Stimulated activated naive CD8-positive, alpha-beta T cell treated with anti-CD3 and anti-CD28 coated beads, Interleukin-15, Interleukin-2, amounts not matched to agents 100 U/mL and 50 U/mL, for 24 hours (primary cell): ENCODE measurements at places on chromosomes 2 and 18.

DNA sequence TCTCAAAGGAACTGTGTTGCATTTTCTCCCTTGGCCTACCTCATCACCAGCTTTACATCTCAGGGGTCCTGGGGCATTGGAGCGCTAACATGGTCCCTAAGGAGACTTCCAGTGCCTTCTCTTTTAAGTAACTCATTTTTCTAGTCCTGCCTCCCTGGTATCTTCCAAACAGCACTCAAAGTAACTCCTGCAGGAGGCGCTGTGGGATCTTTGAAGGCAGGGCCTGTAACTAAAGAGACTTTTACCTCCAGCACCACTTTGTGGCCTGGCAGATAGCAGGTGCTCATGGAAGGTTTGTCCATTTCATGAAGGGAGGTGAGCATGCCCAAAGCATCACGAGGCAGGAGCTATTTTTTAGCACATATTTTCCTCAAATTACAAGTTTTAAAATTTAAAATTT lies 411.0 kb upstream of the GYPC start:
- DNase-seq = peak; percentile 62

DNA sequence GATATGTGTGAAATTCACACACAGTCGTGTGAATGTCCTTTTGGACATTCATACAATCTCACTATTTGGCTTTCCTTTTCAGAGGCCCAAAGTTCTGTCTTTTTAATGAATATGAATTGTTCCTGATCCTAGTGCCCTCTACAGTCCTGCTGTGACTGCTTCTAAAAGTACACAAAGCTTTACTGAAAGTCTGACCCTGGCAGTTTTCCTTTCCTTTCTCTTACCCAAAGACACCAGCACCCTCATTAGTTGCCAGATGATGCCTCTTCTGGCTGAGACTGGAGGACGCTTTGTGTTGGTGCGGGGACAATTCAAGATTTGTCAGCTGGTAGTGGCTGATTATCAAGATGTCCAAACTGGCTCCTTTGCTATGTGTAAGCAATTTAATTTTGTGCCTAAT lies 81.8 kb upstream of the CDCA7 start:
- DNase-seq = no peak

GRCh38 chr2:224264259-224264658 lies 137.6 kb downstream of the FAM124B start:
- DNase-seq = no peak

- DNase-seq = no peak
Measured at GRCh38 chr2:71417300-71418202, 35.8 kb upstream of the DYSF start.

GRCh38 chr2:65666156-65666725 lies 233.8 kb upstream of the SPRED2 start:
- no peak for DNase-seq

DNA sequence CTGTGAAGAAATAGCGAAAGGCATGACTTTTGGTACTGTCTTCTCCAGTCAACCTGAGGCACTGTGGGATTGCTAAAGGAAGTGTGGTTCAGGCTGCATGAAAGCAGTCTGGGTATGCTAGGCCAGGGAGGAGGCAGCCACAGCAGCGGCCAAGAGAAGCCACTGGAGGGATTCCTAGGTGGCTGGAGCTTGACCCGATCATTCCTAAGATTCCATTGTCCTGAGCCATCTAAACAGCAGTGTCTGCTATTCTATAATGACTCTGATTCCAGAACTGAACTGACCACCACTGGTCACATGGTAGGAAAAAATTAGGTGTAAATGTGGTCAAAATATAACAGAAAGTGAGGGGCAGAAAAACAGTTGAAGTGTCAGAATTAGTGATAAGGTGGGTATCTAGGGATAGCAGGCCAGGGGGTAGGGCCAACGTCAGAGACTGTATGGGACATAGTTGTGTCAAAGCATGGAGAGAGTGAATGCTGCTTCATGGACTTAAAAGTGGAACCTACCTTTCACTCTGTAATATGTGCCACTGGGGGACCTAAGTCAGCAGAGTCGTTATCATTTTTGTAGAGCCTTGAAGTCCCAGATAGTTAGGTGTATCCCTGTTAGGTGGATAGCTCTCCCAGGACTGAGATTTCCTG lies 204.6 kb downstream of the CTNNA2 start:
- DNase-seq = no peak

DNA sequence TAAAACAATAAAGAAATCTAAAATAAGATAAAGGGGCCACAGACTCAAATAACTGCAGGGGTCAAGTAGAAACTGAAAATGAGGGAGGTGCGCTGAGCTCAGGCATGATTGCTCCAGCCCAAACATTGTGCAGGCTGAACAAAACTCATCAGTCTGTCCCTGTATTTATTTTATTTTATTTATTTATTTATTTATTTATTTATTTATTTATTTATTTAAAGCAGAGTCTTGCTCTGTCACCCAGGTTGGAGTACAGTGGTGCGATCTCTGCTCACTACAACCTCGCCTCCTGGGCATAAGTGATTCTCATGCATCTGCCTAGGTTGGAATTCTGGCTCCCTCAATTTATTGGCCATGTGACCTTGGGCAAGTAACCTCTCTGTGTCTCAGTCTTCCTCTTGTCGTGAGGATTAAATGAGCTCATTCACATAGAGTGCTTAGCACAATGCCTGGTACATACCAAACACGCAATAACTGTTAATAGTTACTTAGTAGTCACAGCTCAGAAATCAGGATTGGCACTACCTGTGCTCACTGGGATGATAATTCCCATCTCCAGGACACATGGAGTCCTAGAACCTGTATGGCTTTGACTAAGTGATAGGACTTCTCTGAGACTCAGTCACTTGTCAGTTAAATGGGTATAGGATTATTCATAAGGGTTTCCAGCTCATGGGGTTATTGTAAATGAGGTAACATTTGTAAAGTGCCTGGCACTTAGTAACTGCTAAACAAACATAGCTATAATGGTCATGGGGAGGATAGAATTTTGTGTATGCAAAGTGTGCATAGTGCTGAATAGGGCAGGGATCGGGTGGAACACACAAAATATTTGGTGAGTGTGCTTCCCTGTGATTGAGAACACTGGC lies 6.0 kb downstream of the SPEG start:
- no peak for DNase-seq

DNA sequence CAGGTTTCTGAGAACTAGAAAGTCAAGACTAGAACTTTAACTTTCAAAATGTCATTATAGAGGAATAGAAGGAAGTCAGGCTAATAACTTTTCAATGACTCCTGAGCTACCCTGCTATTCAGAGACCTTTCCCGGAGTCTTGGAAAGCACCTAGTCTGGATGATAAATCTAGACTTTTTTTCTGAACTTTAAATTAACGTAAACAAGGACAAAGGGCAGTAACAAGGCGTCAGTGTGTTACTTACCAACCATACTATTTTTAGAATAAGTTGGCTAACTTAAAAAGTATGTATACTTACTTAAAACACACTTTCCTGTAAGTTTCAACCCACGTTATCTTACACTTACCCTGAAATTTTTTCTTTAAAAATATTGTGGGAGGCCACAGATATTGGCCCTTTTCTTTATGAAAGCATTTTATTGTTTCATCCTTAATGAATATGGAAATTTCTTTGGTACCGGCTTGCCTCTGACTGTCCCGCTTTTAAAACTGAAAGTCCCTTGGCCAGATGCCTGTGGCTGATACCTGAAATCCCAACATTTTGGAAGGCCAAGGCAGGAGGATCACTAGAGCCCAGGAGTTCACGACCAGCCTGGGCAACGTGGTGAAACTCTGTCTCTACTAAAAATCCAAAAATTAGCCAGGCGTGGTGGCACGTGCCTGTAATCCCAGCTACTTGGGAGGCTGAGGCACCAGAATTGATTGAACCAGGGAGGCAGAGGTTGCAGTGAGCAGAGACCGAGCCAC lies 9.7 kb downstream of the PMAIP1 start:
- DNase-seq = no peak

DNA sequence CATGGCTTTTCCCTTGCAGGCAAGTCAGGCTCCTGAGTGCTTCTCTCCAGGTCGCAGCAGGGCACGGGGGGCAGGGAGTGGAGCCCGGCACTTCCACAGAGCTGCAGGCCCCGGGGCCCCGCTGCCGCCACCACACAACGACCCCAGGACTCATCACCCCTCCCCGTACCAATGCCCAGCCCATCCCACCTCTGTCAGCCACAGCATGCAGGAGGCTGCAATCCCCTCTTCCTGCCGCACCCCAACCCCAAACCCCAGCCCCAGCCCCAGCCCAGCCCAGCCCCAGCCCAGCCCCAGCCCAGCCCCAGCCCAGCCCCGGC lies 288.0 kb downstream of the NDUFA10 start:
- DNase-seq = no peak

GRCh38 chr18:28960146-28960545 lies 783.2 kb upstream of the CDH2 start:
- no peak for DNase-seq

GRCh38 chr18:2534906-2535305 lies 36.4 kb downstream of the METTL4 start:
- no peak for DNase-seq

DNA sequence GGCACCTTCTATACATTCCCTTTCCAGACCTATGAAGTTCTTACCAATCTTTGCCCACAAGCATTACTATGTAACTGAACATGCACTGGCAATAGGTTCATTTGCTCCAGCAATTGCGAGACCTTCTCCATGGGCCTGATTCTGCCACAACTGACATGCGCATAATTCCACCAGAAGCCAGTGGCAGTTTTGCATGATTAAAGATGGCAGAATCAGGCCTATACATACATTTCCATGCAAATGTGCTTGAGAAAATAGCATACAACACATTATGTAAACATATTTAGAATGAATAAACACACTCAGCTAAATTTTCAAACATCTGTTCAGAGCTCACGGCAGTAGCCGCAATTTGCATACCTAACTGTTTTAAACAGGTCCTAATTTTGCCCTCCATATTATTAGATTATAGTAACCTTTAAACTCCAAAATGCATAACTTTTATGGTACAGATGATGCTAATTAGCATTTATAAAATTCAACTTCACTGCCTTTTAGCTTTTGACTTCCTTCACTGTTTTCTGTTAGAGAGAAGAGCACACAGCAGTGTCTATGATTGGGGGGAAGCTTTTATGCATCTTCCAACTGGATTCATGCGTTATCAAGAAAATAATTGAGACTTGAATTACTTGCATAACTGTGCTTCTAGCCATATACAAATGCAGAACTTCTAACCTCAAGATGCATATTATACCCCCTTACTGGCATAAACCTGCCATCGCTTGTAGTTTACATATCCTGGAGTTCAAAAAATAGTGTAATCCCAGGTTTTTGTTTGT lies 155.3 kb upstream of the CDH19 start:
- no peak for DNase-seq

- no peak for DNase-seq
Measured at GRCh38 chr18:58468191-58468590, 160.7 kb downstream of the ALPK2 start.

DNA sequence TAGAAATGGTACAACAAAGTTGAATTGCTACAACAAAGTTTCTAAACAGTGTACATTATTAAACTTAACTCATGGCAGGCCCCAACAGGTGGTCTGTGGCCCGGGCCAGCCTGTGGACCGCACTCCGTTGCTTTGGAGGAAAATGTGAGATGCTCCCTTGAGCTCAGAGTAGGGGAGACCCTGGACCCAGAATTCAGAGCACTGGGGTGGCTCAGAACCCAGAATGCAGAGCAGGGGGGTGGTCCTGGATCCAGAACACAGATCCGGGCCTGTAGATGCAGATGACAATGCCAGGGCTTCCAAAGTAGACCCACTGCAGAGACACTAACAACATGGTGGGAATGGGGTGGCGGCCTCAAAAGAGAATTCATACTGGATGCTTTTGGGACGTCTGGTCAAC lies 311.0 kb downstream of the NDUFA10 start:
- DNase-seq = no peak

DNA sequence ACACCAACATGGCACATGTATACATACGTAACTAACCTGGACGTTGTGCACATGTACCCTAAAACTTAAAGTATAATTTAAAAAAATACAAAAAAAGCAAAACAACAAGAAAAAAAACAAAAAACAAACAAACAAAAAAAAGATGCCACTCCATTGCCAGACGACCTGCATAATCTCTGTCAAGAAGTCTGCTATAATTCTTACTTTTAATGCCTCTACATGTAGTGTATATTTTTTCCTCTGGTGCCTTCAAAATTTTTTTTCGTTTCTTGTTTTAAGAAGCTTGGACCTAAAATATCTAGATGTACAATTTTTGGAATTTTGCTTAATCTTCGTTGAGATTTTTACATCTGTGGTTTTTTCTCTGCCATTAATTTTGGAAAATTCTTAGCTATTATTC lies 235.6 kb upstream of the ZNF521 start:
- DNase-seq = no peak

DNA sequence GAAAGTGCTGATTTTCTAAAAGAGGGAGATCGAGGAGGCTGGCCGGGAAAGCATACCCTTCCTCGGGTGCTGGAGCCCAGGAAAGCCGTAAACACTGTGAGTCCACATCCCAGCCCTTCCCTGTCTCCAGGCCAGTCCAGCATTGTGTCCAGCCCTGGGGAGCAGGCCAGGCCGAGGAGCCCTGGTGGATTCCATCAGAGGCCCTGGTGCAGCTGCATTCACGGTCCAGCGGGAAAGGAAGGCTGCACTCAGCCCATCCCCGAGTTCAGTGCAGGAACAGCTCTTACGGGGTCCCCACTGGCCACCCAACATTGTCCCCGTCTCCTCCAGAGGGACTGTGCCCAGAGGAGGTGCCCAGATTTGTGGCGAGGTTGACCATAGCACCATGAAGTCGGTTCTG lies 218.6 kb downstream of the KLHL29 start:
- no peak for DNase-seq

- DNase-seq = no peak
Measured at GRCh38 chr18:74905247-74905646, 303.7 kb downstream of the PTGR3 start.

DNA sequence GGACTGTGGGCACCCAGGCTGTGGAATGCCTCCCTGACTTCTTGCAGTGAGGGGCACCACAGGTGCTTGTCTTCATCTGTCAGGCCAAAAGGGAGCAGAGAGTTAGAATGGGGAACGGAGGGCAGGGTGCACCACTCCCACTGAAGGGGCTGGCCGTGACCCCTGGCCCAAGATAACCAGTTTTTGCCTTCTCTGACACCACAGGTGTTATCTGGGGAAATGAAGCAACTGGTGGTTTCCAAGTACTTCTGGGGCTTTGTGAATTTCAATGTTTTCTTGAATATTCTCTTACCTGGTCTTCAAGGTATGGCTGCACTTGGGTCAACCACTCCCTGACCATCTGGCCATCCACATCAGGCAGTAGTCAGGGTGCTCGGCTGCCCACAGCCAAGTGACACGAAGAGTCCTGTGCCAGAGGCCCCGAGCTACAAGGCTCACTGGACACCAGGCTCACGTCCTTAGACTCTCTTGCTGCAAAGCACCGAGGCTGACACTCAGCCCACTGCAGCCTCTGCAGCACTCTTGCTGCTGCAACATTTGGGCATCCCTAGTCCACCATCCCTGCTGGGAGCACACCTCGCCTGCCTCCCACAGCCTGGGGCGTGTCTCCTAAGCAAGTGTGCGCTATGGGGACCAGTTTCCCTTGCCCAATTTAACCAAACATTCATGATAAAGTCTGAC lies 57.0 kb downstream of the FAM178B start:
- no peak for DNase-seq

GRCh38 chr18:26868968-26869586 lies 3.6 kb upstream of the AQP4 start:
- DNase-seq = no peak
